HuH-7 (cell line): ENCODE measurements at places on chromosomes 11 and 22.

- no peak for DNase-seq
Observed at GRCh38 chr11:1341928-1342524, 32.6 kb upstream of the TOLLIP start.

GRCh38 chr11:123033895-123034294, 28.0 kb downstream of the HSPA8 start:
- no peak for DNase-seq

GRCh38 chr11:61766353-61766841, 14.0 kb downstream of the MYRF start:
- DNase-seq, result no peak

- DNase-seq, result no peak
Observed at GRCh38 chr11:73789279-73789670, 1.6 kb downstream of the MRPL48 start.

- DNase-seq, result no peak
Observed at GRCh38 chr22:28935713-28936112, 52.3 kb downstream of the ZNRF3 start.

GRCh38 chr11:68008381-68009337, 1.5 kb upstream of the ALDH3B1 start:
- DNase-seq, result no peak

DNA sequence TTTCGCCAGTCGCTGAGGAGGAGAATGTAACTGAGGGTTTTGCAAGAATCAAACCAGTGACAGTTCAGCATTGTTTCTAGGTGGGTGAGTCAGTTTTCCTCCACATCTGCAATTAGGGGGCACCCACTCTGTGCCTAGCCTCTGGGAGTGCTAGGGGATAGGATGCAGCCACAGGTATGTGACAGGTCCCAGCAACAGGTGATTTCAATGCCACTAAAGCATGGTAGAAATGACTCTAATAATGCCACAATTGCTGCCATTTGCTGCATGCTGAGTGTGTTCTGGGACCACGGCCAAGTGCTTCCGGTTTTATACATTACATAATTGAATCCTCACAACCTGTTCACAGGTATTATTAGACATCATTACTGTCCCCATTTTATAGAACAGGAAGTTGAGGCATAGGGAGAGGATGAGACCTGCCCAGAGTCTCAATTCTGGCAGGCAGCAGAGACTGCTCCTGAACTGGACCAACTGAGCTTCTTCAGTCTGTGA, 556 bp downstream of the CRYBB2 start:
- DNase-seq, result no peak

DNA sequence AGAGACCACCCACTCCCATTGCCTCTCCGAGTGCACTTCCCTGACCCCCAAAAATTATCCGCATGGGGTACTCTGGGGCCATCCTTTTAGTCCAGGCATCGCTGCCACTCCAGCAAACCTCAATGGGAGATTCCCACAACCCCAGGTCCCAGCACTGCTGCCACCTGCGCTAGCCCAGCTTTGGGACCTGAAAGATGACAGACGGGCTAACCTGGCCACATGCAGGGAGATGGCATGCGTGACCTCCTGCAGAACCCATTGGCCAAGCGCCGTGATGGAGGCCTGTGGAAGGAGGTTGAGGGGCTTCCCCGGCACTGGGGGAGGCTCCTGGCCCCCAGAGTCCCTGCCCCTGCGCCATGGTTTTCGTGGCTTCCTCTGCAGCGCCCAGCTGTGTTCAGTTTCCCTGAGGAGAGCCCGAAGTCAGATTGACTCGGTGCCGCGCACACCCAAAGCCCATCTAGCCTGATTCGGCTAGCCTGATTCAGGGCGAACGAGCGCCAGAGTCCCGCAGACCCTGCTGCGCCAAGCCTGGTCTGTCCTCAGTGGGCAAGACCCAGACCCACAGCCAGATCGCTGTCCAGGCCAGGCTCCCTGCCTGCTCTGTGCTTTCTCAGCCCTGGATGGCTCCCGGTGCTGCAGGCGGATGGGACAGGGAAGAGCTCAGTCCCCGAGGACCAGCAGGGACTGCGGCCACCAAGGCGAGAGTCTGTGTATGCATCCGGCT, 751 bp upstream of the WNT7B start:
- DNase-seq, result no peak

- DNase-seq, result no peak
Observed at GRCh38 chr11:122758974-122759373, 79.3 kb upstream of the CRTAM start.
